IPS-NIHi11 (cell line): ENCODE measurements at places on chromosomes 3 and 15.

DNA sequence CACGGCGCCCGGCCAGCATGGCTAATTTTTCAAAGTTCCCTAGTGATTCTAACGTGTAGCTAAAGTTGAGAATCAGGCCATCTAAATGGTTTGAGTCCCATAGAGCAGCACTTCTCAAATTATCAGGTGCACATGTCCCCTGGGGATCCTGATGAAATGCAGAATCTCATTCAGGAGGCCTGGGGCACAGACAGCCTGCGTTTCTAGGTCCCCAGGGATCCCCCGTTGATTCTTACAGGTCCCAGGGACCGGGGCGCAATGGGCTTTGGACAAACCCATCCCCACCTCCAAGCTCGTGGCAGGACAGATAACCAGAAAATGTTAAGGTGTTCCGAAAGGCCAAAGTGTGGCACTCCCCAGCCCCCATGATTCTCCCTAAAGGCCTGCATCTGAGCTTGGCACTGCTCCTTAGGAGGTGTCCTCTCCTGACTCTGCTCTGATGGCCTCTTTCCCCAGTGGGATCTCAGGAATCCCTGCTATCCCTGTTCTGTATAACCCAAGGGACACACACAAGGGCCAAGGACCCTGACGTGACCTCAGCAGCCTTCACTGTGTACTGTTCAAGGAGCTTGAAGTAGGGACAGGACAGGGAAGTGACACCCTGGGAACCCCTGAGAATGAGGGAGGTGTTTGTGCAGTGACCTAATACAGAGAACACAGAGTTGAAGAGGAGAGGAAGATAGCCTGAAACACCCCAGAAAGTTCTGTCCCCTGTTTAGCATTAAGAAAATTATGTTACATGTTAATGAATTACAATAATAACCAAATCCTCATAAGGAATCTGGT is 8.0 kb downstream of the LRRK1 start:
- no peak for DNase-seq

GRCh38 chr3:167716920-167717319 is 17.8 kb downstream of the PDCD10 start:
- no peak for DNase-seq

- peak; percentile 59 for DNase-seq
Measured at GRCh38 chr15:57198654-57199291, 177.5 kb upstream of the CGNL1 start.

DNA sequence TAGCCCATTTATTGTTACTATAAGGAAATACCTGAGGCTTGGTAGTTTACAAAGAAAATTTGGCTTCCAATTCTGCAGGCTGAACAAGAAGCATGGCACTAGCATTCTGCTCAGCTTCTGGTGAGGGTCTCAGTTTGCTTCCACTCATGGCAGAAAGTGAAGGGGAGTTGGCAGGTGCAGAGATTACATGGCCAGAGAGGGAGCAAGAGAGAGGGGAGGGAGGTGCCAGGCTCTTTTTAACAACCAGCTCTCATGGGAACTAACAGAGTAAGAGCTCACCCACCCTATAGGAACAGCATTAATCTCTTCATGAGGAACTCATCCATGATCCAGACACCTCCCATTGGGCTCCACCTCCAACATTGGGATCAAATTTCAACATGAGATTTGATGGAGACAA is 437.9 kb downstream of the CHL1 start:
- no peak for DNase-seq

DNA sequence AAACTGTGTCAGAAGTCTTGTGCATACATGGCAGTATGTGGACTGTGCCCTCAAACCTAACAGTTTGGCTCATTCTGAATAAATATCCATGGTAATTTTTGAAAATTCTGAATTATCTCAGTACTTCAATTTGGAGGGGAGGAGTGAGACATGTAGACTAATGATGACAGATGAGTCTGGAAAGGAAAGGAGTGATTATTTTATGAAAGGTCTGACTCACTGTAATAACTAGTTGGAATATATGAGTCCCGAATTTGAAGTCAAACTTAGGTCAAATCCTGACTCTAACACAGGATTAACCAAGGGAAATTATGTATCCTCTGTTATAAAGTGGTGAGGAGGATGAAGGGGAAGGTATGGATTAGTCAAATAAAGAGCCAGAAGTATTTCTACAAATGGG is 38.6 kb downstream of the SUCNR1 start:
- DNase-seq, result no peak

- no peak for DNase-seq
Measured at GRCh38 chr3:39284457-39284881, 4.6 kb upstream of the CX3CR1 start.

DNA sequence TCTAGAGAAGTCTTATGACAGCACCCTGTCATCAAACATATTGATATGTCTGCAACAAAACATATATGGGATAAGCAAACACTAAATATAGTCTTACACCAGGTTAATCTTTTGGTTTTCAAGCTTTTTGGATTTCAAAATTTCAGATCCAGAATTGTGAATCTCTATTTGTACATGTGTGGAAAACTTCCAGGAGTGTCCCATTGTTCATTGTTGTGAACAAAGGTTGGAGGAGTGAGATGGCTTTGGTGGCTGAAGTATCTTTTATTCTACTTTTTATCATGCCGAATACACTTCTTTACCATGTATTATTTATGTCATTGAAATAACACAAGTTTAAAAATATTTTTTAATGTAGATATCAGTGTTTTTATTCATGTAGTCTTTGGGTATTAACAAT is 5.9 kb upstream of the FHIT start:
- no peak for DNase-seq

DNA sequence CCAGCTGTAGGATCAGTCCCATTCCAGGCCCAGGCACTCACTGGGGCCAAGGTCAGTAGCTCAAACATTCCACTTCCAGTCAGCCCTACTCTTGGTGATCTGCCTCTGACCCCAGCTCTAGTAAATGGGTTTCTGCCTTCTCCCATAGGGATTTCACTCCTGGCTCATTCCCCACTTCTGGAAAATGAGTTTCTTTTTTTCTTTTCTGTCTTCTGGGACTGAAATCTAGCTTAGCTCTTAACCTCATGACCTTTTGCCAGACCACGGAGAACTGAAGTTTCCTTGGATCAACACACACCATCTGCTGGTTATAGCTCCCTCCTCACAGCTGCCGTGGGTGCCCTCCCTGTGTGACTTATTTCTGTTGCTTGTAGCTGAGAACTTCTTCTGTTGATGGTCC is 21.3 kb downstream of the MME start:
- DNase-seq, result no peak

GRCh38 chr3:32117320-32117719 is 10.9 kb downstream of the GPD1L start:
- no peak for DNase-seq

- no peak for DNase-seq
Measured at GRCh38 chr15:79315623-79316328, 4.9 kb downstream of the TMED3 start.

DNA sequence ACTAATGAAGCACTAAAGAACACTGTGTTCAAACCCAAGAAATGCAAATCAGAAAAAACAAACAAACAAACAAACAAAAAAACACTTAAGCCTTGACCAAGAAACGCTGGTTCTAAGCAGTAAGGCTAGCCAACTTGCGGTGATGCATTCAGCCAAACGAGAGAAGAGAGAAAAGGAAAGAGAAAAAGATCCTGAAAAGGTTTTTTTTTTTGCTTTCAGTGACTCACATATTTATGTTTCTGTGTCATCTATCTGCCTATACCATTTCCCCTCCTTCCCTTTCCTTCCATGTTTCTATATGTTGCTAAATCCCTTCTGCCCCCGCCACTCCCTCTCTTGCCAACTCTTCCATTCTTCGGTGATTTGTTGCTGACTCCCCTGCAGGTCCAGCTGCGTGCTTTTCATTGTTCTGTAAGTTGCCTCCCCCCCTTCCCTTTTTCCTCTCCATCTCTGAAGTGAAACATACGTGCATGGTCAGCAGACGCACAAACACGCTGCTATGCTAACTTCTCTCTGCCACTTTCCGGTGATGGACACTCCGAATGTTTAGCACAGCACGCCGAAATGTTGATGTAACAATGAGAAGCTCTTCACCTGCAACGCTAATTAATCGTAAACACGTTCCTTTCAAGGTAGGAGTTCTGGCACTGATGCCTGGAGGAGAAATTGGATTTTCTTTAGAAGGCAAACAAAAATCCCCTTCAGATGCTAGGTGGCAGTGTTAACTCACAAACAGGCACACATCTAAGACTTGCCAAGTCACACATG is 154.4 kb downstream of the TUSC7 start:
- DNase-seq, result peak; percentile 28

- DNase-seq, result no peak
Measured at GRCh38 chr3:73683706-73684105, 59.0 kb upstream of the PDZRN3 start.

DNA sequence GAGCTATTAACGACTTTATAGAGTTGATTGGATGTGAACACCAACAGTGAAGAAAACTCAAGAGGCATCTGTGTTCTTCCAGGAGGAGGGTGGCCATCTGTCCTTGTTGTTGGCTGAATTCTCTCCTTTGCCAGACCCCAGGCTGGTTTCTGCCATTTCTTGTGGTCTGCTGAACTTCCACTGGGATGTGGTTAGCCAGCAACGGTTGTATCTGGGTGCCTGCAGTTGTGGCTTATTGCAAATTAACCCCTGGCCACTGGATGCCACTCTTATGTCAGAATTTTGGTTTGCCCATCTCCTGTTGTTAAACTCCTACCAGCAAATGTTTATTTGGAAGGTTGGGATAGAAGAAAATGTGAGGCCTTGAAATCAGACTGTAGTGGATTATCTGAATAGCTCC is 163.6 kb upstream of the TBC1D5 start:
- no peak for DNase-seq

- DNase-seq, result no peak
Measured at GRCh38 chr3:195098741-195099525, 172.0 kb downstream of the XXYLT1 start.

DNA sequence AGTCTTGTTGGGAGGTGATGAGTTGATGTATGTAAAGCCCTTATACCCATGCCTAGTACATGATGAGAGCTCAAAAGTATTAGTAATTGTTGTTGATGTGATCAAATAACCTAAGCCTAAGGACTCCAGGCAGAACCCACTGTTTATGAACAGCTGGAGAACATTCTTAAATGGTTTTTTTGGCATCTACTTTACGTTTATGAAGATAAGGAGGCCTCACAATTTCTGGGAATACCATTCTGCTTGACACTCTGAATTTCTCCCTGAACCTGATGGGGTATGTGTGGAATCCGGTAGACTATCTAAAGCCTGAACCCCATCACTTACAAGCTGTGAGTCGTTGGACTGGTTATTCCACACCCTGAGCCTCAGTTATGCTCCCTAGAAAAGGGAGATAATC is 244.6 kb upstream of the WNT5A start:
- no peak for DNase-seq

- DNase-seq, result no peak
Measured at GRCh38 chr3:112474796-112475195, 24.5 kb downstream of the BTLA start.

DNA sequence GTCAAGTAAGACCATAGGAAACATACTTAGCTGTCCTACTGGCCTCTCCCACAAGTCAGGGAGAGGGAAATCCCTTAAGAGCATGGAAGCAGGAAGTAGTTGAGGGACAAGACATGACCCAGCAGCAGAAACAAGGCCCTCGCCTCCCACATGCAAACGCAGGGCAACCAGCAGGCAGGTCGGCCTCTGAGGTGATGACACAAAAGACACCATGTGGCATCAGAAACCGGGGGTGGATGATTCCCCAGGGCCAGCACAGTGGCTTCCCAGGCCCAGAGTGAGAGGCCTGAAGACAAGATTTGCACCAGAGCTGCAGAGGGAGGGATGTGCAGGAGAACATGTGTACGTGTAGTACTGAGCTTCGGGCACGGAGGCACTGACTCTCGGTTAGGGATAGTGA is 26.3 kb downstream of the PXYLP1 start:
- no peak for DNase-seq

DNA sequence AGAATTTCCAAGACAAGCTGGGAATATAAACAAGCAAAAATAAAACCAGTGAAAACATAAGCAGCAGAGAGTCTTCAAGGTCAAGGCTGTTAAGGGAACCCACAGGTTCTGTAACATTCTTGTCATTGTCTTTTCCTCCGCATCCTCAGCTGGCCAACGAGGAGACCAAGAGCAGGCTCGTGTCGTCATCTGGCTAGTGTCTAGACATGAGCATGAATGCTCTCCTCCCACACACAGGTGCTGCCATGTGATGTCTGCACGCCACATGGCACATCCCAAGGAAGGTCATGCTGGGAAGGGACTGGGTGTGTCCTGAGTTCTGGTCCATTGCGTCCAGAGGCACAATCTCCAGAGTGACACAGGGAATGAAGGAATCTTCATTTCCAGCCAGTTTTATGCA is 156.2 kb downstream of the POLR2M start:
- DNase-seq, result no peak

GRCh38 chr15:69609776-69610175 is 157.2 kb downstream of the RPLP1 start:
- DNase-seq, result no peak

GRCh38 chr15:95793231-95793630 is 537.3 kb upstream of the NR2F2 start:
- DNase-seq, result no peak

DNA sequence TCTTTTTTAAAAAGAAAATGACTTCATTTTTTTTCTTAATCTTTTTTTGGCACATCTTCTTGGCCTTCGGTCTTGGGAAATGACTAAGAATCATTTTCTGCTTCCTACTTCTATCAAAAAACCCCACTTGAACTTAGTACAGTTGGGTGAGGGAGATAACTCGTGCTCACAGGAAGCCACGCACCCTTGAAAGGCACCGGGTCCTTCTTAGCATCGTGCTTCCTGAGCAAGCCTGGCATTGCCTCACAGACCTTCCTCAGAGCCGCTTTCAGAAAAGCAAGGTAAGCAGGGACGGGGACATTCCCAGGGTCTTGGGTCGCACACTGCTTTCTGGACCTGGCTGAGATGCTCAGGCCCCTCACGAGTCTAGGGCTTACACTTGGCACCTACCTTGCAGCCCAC is at the start of gene CCR4:
TSS of gene CCR4 (plus strand) at position 235 of the 402 bp plus-strand sequence. CDS start 1,779 bp downstream, outside the sequence.
- DNase-seq, result no peak

DNA sequence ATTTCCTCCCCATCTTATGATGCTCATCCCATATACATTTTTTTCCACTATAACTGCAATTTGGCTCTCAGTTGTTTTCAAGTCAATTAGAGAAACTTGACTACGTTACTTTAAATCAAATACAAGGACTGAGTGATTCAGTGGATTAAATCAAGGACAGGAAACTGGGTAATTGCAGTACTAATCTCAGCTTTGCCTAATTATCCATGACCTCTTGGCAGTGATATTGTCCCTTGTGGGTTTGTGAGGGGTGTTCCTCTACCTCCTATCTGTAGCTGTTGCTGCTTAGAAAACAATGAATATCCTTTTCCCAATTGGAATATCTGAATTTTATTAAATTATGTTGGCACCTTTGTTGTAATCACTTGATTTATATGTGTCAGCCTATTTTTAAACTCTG is 79.4 kb downstream of the ZPLD1 start:
- no peak for DNase-seq

GRCh38 chr3:40911264-40911663 is 288.0 kb upstream of the CTNNB1 start:
- no peak for DNase-seq

- no peak for DNase-seq
Measured at GRCh38 chr15:51097553-51098330, 3.0 kb upstream of the TNFAIP8L3 start.

GRCh38 chr15:64249406-64249805 is 86.6 kb upstream of the PPIB start:
- DNase-seq, result no peak
